Activated naive CD4-positive, alpha-beta T cell treated with anti-CD3 and anti-CD28 coated beads, Interleukin-2, amount 50 U/mL, for 72 hours (primary cell): ENCODE measurements at places on chromosomes 11 and 22. TPM values are rescaled to one million over a fixed set of nuclear protein-coding genes. Genes with fewer than 3 reads are reported as not detected.

The CWF19L2 gene
- 16.3 TPM for total RNA-seq

GRCh38 chr11:66331542-66332370 is 4.5 kb downstream of the RIN1 start:
- DNase-seq = no peak

GRCh38 chr11:119373921-119374631 is 7.4 kb downstream of the USP2 start:
- peak; percentile 51 for DNase-seq

DNA sequence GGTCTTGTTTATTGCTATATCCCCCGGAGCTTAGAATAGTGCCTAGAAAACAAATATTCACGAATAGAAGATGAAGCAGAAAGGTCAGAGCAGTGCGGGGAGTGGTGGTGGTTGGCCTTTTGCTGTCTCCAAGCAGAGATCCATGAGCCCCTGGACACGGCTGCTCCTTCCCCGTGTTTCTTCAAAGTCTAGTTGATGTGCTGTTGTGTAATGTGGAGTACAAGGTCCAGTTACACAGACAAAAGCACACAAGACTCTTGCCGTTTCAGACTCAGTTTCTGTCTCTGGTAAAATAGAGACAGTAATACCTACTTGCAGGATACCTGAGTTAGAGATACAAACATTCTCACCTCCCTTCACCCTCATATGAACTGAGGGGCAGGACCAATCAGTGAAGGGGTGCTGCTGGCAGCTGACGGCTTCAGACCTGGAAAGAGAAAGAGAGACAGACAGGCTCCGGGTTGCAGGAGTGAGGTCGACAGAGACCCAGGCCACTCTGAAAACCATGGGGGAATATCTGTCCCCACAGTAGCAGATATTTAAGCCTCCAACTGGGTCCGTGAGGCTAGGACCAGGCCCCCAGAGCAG is 56.2 kb downstream of the RASSF10 start:
- DNase-seq = no peak

DNA sequence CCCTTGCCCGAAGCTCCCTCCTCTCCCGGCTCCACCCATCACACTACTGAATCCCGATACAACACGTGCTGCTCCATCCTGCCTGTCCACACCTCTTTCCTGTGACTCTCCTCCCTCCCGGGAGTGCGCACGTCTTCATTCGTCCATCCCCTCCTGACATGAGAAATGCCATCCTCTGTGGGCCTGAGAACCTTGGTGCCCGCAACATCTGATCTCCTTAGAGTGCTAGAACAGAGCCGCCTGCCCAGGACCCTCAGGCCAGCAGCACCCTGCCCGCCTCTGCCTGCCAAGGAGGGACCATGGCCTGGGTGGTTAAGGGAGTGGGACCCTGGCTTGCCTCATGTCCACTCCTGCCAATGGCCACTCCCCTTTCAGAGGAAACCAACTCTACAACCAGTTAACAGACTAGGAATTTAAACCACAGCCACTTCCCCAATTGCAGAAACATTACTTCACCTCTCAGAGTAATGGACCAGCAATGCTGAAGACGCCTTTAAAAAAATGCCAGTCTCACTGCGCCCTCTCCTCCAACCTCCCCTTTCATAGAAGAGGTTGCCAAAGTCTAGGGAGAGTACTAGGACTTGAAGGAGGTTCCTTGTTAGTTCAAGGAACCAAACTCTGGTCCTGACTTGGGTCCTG is 466.3 kb downstream of the OPCML start:
- no peak for DNase-seq
